Activated naive CD4-positive, alpha-beta T cell treated with anti-CD3 and anti-CD28 coated beads for 36 hours (primary cell): ENCODE measurements at places on chromosomes 11 and 22.

DNA sequence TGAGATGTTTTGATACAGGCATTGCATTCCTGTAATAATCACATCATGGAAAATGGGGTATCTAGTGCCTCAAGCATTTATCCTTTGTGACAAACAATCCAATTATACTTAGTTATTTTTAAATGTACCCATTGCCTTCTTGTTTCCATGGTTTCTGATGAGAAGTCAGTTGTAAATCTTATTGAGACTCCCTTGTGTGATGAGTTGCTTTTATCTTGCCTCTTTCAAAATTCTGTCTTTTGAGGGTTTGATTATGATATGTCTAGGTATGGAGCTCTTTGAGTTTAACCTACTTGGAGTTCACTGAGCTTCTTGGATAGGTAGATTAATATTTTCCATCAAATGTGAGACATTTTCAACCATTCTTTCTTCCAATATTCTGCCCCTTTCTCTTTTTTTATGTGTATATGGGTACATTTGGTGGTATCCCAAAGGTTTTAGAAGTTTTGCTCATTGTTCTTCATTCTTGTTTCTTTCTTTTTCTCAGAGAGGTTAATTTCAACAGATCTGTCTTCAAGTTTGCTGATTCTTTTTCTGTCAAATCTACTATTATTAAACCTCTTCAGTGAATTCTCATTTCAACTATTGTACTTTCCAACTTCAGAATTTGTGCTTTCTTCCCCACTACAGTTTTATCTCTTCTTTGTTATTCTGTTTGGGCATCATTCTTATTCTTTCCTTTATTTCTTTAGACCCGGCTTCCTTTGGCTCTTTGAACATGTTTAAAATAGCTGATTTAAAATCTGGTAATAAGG is 13.7 kb downstream of the NAGA start:
- DNase-seq: no peak

- no peak for DNase-seq
Observed at GRCh38 chr11:40029391-40029790, 1430.1 kb downstream of the LRRC4C start.

DNA sequence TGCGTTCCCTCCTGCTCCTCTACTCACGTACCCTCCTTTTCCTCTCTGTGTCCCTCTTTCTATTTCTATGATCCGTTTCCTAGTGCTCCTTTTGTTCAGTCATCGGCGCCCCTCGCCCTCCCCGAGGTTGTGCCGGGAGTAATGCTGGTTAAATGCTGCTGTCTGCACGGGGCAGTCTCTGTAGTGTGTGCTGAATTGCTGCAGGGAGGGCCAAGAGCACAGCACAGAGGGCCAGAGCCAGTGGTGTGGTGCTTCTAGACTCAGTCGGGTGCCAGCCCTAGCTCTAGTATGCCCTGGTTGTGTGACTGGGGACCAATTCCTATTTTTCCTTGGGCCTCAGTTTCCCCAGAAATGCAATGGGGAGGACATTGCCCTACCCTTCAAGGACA is 98.3 kb downstream of the PKNOX2 start:
- no peak for DNase-seq

- no peak for DNase-seq
Observed at GRCh38 chr11:18352581-18352980, 30.2 kb downstream of the GTF2H1 start.

GRCh38 chr11:11004069-11004468 is 146.2 kb upstream of the ZBED5 start:
- DNase-seq: no peak

DNA sequence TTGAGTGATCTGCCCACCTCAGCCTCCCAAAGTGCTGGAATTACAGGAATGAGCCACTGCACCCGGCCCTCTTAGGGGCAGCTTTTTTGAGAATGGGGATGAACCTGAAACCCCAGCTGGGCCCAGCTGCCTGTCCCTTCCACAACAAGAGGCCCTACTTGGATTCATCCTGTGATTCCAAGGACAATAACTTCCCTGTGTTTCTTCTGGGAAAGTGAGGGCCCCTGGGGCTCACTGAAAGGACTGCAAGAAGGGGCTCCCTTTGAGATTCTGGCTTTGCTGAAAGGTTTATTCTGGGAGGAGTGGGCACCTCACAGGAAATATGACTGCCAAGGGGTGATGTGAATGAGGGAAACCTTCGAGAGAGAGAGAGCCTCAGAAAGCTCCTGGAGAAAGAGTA is 12.3 kb upstream of the GNAZ start:
- no peak for DNase-seq

GRCh38 chr11:35962369-35963138 is 18.7 kb downstream of the LDLRAD3 start:
- DNase-seq: no peak

DNA sequence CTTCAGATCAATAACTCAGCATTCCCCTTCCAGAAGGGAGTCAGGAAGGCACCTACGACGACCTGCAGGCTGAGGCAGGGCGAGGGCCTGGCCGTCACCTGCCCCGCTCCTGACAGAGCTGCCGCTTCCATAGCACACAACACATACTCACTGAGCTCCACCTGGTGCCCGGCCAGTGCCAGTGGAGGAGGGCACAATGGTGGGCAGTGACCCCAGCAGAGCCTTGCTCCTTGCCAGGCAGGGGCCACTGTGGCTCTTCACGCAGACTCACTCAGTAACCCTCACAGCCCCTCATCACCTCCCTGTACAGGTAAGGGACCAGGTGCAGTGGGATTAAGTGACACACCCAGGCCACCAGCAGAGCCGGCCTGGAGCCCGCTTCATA is 24.6 kb downstream of the LRFN4 start:
- DNase-seq: no peak

GRCh38 chr11:12088531-12088930 is 21.9 kb upstream of the MICAL2 start:
- DNase-seq: no peak

DNA sequence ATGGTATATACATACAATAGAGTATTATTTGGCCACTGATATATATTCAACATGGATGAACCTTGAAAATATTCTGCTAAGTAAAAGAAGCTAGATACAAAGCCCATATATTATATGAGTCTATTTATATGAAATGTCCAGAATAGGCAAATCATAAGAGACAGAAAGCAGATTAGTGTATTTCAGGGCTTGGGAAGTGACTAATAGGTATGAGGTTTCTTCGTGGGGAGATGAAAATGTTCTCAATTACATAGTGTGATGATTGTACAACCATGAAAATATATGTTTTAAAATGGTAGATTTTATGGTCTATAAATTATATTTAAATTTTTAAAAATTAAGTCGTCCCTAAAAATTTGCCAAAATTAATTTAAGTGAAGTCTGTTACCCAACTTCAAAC is 92.2 kb downstream of the STK33 start:
- no peak for DNase-seq

GRCh38 chr11:76763573-76764346 is 19.4 kb upstream of the TSKU start:
- no peak for DNase-seq

DNA sequence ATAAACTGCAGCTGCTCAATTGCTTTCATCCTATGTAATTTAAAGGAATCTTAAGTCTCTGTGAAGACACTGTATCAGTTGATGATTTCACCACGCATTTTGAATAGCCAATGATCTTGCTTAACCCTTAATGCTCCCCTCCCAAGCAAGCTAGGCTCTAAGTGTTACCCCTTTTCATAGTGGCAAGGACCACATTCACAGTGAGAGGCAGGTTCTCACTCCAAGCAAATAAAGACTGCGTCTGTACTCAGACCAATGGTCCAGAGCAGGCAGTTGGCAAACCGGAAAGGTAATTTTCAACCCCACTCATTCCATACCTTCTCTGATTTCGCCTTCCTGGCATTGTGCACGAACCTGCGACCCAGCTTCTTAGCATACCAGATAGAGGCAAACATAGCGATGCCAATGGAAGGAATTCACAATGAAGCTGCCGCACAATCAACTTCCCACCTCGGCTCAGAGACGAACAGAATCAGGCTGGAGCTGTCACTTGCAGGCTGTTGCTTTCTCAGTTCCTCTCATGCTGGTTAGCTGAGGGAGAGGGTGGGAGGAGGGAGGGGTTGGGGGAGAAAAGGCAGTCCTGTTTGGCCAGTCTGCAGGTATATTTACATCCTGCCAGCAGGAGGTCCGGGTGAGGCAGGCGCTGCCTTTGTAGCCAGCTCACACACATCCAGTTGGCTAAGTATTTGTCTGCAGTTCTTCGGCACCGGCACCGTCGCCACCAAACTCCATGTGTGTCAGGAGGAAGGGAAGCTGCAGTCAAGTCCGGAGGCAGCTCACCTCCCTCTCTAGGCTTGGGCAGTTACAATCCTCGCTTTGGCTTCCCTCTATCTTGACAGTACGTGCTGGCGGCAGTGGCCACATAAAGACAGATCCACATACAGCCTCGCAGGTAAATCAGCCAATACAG is 1151.2 kb upstream of the CCDC90B start:
- no peak for DNase-seq

DNA sequence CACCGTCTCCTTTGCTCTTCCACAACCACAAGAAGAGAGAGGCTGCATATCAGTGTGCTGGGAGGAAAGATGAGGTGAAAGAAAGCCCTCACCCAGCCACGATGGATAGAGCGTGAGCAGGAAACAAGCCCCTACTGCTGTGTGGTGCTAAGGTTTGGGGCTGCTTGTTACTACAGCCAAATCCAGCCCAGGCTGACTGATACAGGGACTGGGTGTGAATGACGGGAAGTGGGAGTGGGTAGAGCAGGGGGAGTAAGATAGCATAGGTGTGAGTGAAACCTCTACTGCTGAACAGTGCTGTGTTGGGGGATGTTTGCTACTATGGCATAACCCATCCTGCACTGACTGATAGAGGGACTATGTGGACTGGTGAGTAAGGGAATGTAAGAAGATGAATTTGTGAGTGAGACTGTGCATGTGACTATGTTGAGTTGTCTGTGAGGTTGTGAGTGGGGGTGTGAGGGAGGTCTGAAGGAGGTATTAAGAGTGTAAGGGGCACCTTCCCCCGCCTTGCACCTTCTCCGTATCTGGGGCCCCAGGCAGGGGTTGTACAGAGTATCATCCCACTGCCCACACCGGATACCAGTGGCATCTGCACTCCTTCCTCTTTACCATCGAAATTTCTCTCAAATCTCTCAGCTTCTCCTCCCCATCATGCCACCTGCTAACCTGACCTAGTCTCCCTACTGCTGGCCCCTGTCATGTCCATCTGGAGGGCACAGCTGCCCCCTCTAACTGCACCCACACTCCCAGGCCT is 91.5 kb downstream of the MN1 start:
- DNase-seq: no peak

DNA sequence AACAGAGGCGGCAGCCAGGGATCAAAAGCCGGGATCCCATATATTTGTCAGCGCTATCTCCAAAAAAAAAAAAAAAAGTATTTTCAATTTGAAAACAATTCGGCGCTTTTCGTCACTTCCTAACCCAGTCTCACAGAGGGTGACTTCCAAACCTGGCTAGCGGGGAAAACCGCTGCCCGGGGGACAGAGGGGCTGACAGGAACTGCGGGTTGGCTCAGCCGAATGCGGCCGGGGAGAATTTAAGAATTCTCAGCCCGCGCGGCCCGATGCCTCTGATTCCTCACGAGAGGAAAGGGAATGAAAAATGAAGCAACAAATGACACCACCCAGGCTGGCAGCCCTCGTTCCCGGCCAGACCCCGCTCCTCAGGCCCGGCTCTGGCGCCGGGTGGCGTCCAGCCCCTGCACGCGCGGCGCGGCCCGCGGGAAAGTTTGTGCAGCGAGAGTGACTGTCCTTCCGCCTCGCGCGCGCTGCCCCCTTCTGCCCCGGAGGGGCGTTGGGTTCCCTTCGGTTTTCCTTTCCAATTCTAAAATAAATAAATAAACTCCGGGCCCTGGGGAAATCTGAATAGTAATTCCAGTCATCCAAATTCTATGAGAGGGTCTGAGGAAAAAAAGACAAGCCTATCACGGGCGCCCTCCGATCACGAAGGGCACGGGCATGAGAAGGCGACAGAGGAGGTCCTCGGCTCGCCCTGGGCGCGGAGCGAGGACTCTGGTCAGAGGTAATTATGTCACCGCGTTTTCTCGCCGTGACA is 4.8 kb upstream of the PAX6 start:
- peak; percentile 19 for DNase-seq

DNA sequence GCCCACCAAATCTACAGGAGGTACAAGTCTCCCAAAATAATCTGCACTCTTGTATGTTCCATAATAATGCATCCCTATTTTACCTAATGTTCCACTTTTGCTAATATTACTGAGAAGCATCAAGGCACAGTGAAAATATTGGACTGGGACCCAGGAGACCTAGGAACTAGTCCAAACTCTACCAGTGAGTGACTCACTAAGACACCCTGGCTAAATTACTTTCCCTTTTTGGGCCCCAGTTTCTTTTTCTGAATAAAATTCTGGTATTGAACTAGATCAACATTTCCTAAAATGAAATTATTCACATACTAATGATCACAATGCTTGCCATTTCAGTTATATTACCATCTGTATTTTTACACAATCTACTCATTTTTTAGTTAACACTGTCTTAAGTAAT is 19.6 kb downstream of the THAP12 start:
- no peak for DNase-seq

DNA sequence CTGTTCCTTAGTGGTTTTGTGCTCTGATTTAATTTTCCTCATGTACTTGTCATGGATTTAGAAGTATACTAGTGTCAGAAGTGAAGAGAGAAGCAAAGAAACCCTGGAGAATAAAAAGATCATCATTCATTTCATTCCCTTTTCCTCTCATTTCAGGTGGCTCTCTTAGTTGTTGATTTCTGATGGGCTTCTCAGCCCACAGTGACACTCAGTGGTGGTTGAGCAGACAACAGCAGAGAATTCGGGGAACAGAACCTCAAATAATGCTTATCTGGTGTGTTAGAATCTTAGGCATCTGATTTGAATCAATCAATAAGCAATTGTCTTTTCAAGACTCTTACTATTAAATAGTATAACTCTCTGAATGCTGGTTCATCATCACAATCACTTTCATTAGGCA is 1289.4 kb downstream of the FAM181B start:
- no peak for DNase-seq

GRCh38 chr11:31643857-31644256 is 134.3 kb downstream of the ELP4 start:
- no peak for DNase-seq

DNA sequence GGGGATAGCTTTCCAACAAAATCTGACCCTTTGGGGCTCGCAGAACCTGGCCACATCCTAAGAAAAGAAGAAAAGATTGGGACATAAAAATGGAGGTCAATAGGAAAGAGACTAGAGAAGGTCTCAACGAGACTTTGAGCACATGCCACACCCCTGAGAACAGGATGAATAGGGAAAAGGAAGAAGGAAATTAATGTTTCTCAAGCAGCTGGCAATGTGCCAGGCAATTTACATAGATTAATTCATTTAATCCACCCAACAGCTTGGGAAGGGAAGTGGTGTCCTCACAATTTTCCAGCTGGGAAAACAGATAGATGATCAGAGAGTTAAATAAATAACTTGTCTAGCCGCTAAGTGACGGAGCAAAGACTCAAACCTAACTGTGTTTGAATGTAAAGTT is 50.7 kb downstream of the PAMR1 start:
- DNase-seq: no peak

DNA sequence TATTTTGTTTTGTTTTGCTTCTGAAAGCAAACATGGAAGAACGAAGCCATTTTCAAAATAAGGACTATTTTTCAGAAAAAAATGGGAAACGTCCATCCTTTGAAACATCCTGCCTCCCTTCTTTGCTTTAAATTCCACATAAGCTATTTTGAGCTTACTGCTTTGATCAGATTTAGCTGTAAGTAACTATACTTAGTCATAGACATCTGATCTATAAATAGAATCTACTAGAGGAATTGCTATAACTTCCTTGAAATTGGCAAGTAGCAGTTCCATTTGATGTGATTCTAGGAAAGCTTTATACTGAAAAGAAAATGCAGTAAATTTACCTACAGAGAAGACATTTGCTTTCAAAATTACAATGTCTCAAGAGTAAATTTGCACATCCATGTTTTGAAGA is 305.8 kb downstream of the TTC28 start:
- no peak for DNase-seq

GRCh38 chr11:79367844-79368243 is 73.0 kb downstream of the TENM4 start:
- DNase-seq: no peak
